ENCODE measurements at places on chromosomes 5 and 9.

DNA sequence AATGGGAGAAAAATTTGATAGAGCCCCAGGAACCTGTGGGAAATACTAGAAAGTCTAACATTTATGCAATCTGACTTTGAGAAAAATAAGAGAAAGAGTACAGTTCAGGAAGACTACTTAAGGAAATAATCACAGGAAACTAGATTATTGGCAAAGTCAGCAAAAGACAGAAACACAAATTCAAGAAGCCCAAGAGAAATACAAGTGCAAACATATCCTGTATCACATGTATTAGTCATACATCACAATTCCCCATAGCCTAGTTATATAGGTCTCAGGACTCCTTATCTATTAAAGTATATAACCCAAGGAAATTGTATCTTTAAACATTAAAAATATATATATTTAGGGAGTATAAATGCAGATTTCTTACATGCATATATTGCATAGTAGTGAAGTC, 100.8 kb downstream of the HOMER1 start:
- DNase-seq = no peak

DNA sequence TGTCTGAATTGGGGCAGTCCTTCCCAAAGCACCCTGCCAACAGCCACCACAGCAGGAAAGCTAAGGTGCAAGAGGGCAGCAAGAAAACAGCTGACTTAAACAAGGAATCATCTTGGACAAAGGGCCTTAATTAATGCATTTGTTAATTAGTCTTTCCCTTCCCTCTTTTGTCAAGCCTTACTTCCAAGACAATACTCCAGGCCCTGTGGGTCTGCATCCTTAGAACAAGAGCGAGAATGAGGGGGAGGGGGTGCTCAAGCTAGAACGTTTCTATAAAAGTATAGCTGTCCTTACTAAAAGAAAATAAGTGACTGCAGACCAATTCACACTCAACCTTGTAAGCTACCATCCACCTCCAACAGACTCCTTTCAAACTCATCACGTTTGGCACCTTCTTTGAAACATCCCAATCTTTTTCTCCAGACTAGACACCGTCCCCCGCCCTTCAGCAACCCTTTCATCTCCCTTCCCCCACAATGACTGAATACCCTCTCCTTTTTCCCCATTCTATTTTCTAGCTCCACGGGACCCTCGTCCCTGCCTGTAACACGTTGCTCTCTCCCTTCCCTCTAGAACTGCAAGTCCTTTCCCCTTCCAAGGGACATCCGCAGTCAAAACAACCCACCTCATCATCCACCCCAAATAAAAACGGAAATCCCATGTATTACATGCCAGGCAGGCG, 85.7 kb upstream of the RNF38 start:
- no peak for DNase-seq

DNA sequence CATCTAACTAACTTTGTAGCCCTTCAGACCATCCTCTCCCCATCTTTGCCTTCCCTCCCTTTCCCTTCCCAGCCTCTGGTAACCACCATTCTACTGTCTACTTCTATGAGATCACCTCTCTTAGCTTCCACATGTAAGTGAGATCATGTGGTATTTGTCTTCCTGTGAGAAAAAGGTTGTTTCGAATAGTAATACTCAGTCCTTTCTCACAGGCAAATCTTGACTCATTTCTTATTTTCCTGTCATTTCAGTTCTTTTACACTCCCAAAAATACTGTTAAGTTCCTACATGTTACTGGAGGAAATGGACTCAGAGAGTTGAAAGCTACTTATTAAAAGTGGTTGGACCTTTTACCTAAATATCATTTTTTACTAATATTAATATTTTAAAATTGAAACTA, 82.1 kb downstream of the SLF1 start:
- DNase-seq = no peak

DNA sequence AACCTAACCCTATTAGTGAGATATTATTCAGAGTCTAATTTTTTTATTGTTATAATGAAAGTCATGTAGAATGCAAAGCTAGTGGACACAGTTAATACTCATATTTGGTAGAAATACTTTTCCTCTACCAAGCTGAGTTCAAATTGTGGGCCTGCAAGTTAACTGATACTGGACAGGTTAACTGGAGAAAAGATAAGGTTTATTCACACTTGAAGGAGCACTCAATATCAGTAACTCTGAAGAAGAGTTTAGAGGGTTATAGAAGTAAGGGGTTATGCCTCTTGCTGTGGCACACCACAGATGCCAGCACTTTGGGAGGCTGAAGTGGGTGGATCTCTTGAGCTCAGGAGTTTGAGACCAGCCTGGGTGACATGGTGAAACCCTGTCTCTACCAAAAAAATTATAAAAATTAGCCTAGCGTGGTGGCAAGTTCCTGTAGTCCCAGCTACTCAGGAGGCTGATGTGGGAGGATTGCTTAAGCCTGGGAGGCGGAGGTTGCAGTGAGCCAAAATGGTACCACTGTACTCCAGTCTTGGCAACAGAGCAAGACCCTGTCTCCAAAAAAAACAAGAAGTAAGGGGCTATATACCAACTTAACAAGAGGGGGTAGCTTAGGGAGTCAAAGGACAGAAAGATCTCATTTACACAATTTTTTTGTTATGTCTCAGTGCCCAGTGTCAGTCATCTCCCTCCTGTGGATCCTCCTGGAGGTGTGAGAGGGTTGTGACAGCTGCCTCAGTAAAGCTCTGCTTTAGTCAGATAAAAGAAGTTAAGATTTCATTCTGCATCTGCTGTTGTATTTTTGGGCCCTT, 121.2 kb upstream of the GRHPR start:
- no peak for DNase-seq

DNA sequence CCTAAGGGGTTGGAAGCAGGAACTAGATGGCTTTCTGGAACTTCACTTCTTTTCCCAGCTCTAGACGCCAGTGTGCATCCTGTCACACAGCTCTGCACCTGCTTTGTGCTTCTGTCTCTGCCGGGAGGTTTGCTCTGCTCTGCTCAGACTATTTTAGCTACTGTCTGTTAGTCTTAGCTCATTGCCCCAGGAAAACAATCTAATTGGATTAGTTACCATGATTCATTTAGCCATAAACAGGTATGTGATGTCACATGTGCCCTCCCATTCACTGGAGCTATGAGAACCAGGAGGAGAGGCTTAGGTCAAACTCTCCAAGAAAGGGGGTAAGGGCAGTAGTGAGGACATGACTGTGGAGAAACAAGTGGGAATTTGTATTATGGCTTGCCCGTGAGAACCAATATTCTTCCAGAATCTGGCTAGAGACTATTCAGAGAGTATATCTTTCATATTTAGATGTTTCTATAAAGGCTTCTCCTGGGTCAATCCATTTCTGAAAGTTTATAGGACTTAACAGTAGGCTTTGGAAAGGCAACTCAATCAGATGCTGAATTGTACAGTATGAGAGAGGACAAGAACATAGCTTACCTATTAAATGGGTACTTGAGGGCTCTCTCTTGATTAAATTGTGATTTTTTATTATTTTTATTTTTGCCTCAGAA, 22.4 kb upstream of the NREP start:
- no peak for DNase-seq

DNA sequence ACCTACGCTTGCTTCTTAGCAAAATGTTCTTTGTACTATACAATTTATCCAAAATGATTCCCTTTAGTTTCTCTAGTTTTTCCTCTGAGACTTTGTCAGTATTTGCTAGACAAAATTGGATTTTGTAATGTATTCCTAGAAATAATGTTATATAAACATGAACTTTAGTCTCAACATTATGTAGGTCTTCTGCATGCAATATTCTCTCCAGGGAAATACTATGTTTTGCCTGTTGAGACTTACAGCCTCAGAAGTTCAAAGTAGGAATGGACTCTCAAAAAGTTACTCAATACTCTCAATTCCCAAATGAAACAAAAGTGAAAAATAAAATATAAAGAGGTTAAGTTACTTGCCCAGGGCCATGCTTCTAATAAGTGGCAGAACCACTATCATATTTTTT, 24.8 kb upstream of the SMC2 start:
- DNase-seq = no peak

- DNase-seq = no peak
Measured at GRCh38 chr9:13971966-13972655, 341.8 kb downstream of the NFIB start.

DNA sequence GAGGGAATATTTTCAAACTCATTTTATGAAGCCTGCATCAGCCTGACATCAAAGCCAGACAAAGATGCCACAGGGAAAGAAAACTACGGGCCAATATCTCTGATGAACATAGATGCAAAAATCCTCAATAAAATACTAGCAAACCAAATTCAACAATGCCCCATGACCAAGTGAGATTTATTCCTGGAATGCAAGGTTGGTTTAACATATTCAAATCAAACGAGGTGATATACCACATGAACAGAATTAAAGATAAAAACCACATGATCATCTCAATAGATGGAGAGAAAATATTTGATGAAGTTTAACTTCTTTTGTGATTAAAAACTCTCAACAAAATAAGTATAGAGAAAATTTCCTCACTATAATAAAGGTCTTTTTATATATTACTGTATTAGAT, 792.0 kb upstream of the ZNF608 start:
- no peak for DNase-seq

- DNase-seq = no peak
Measured at GRCh38 chr9:108634204-108634603, 221.6 kb downstream of the ACTL7B start.

- no peak for DNase-seq
Measured at GRCh38 chr5:142466195-142466971, 141.6 kb upstream of the SPRY4 start.

DNA sequence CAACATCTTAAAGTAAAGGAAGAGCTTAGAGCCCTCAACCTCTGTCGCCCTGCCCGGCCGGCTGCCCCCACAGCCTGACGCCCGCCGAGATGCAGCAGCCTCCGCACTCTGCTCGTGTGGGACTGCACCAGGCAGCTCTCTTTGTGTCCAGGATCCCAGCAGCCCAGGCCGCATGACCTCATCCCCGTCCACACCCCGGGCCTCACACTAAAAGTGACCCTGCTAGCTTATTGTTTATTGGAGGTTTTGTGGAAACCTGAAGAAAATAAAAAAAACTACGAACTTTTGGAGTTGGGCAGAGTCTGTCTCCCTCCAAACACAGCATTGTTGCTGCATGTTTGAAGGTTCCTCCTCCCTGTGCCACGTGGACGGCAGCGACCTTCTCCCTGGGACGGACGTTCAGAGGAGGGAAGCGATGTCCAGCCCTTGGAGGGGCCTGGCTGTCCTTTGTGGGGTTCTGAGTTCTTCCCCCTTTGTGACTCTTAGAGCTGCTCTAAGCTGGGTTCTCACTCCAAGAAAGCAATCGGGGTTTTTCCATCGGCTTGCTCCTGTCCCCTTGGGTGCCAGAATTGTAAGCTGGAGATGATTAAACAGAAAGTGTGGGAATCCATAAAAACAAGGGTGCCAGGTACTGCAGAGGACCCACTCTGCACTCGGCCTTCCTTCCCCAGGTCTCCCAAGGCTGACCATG, 103.5 kb upstream of the COL5A1 start:
- no peak for DNase-seq

DNA sequence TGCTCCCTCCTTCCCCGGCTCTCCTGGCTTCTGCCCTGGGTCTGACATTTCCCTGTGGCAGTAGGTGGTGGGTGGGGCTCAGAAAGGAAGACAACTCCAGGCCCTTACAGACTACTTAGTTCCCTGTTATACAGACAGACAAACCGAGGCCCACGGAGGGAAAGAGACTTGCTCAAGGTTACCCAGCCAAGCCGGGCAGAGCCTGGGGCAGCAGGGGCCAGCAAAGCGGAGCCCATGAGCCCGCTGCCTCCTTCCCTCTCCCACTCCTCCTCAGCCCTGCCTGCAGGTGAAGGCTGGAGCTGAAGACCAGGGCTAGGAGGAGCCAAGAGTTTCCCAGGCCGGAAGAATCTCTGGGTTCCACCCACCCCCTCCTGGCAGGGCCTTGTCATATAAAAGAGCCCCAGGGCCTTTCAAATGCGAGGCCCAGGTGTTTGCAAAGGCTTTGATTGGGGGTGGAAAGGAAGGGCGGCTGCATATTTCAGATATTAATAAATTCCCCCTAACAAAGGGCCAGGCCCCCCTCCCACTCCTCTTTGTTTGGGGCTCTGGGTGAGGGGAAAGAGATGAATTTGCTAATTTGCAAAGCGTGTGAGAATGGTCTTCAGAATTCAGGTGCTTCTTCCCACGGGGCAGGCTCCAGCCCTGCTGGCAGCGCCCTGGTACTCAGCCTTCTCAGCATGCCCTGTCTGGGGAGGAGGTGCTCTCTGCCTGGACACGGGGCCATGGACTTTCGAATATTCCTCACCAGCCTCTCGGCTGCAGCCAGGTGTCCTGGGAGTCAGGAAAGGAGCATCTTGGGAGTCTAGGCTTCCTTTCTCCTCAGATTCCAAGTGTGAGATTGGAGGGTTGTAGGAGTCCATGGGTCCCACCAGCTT, 21.5 kb downstream of the SLC6A7 start:
- no peak for DNase-seq

- no peak for DNase-seq
Measured at GRCh38 chr9:83007521-83008300, 55.2 kb downstream of the RASEF start.

DNA sequence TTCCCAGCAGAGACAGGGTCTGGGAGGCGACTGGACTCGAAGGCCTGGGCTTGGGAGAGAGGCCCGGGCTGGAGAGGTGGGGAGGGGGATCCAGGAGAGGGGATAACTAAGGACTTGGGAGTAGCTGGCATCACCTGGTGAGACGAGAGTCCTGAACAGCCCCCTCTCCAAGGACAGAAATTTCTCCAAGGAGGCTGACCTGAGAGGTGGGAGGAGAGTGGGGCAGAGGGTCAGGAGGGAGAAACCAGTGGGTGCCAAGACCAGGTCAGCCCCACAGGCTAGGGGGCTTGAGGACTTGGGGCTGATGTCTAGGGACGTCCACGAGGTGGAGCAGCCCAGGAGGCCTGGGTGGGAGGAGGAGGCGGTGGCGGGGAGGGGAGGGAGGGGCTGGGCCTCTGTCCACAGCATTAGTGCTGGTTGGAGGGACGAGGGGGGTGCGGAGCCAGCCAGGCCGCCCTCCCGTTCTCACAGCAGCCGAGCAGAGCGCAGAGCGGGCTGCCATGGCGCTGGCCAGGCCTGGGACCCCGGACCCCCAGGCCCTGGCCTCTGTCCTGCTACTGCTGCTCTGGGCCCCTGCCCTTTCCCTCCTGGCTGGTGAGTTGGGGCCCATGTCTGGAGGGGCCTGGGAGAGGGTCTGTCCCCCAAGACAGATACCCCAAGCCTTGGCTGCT, at the start of gene CRB2:
Gene CRB2 (plus strand): TSS at position 437 of the 671 bp plus-strand sequence. CDS start 64 bp downstream, at position 501.
- no peak for DNase-seq

GRCh38 chr5:173029499-173029921, 26.6 kb upstream of the CREBRF start:
- DNase-seq = no peak

- DNase-seq = no peak
Measured at GRCh38 chr5:17663182-17663581, 28.9 kb downstream of the TAF11L14 start.

- no peak for DNase-seq
Measured at GRCh38 chr5:101012880-101013279, 109.8 kb upstream of the ST8SIA4 start.

- DNase-seq = no peak
Measured at GRCh38 chr5:77709993-77710685, 66.0 kb downstream of the TBCA start.

- no peak for DNase-seq
Measured at GRCh38 chr5:132010989-132011621, 353 bp downstream of the ACSL6 start.

Measured in esophagus squamous epithelium (tissue), 5 donors.